ENCODE measurements at places on chromosomes 11 and 22.

GRCh38 chr11:113615098-113615497 is 91.0 kb downstream of the TMPRSS5 start:
- no peak for DNase-seq

GRCh38 chr22:43969021-43969878 is 14.0 kb downstream of the SAMM50 start:
- DNase-seq, result no peak

GRCh38 chr11:2521733-2522630 is 77.2 kb downstream of the KCNQ1 start:
- no peak for DNase-seq

DNA sequence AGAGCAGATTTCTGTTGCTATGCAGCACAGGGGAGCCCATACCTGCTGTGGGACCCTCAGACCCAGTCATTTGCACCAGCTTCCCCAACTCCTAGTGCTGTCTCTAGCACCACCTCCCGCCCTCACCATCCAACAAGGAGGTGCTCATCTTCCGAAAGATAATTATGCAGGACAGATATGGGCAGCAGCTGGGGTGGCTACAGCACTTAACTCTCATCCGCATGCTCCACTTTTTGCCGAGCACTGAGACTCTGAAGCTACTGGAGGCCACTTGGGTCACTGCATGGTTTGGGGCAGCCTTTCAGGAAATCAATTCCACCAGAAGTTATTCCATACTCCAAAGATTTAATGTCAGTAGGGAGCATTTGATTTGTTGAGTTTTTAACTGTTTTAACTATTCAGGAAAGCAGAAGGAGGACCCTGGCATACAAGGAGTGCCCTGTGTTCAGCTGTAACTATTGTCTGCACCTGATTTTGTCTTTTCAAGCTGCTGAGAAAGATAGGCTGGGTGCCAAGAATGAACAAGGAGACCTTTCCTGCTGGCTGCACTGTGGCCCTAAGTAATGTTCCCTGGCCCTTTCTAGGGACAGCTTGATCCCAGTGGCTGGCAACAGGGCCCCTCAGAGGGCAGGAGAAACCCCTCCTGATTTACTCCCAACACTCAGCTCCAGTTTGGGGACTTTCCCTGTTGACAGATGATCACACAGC is 67.3 kb upstream of the CSNK2A3 start:
- no peak for DNase-seq

- no peak for DNase-seq
Observed at GRCh38 chr22:28917747-28918549, 34.6 kb downstream of the ZNRF3 start.

DNA sequence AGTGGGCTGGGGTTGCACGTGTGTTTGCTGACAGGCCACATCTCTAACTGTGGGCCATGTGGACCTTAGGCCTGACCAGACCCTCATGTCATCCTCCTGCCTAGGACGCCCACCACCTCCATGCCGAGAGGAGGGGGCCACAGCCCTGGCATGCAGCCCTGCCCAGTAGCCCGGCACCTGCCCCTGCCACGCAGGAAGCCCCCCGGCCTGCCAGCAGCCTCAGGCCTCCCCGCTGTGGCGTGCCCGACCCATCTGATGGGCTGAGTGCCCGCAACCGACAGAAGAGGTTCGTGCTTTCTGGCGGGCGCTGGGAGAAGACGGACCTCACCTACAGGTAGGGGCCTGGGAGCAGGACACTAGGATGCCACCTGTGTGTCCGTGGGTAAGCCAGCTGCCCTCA is 6.4 kb downstream of the MMP11 start:
- no peak for DNase-seq

DNA sequence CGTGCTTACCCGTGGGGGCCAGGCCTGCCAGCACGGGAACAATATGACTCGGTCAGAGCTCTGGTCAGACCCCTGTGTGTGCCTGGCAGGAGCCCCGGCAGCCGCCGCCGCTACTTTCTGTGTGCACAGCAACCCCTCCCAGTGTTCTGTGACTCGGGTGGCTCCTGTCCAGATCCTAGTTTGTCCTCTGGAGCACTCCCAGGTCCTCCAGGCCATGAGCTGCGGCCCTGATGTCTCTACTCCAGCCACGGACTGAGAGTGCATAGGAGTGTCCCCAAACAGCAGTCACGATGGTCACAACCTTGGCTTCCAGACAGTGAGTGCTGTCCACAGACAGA is 3.2 kb downstream of the NDUFS8 start:
- DNase-seq, result no peak

- no peak for DNase-seq
Observed at GRCh38 chr11:46533396-46534100, 60.3 kb downstream of the AMBRA1 start.

- DNase-seq, result no peak
Observed at GRCh38 chr22:46650078-46650810, 30.1 kb downstream of the GRAMD4 start.

DNA sequence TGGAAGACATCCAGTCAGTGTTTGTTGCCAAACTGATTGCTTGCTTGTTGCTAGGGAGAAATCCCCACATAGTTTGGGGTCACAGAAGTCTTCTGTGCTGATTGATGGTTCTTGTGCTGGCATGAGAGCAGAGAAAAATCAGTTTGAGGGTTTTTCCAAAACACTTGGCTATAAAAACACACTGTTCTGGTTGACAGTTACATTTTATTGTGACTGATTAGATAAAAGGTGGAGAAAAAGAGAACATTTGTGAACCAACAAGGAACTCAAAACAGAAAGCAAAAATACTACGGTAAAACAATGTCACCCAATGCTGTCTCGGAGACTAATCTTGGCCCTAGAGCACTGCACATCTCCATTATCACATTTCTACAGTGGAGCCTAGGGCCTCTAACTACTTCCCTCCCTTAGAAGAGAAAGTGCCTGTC is 14.4 kb upstream of the EIF4G2 start:
- no peak for DNase-seq

- no peak for DNase-seq
Observed at GRCh38 chr11:123190518-123190917, 4.5 kb downstream of the CLMP start.

DNA sequence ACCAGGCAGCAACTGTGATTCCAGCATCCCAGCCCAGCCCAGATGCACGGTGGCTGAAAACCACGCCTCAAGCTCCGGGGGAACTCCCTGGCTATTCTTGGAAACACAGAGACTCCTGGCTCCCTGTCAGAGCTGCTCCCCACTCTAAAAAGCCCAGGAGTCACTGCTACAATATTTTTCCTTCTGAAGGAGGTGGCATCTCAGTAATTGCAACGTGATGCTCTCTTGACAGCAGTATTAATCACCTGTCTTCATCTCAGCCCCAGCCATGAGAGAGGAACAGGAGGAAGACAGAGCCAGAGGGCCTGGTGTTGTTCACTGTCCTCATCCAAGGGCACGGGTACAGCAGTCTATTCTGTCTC is 26.9 kb downstream of the DRD2 start:
- no peak for DNase-seq

DNA sequence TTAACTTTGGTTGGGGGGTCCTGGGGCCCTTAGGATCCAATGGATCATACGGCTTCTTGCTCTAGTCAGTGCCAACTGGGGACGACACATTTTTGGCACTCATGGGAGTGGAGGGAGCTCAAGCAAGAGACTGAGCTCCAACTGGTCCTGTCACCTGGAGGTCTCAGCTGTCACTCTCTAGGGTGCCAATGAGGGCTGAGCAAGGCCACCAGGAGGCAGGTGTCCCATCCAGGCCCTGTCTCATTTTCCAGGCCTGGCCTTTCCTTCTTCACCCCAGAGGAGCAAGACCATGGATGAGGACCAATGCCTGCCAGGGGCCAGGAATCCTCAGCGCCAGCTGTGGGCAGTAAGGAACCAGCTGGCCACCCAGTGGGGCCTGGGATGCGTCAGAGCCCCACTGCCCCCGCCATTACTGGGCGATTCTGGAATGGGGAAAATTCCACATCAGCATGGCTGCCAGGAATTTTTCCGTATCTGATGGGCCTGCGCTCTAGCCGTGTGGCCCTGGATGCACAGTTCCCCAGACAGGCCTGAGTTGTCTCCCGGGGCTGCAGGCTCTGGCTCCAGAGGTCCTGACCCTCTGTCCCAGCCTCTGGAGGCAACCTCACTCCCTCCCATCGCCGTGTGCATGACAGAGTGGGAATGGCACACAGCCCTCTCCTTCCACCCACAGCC is 669 bp upstream of the GAL3ST1 start:
- no peak for DNase-seq

DNA sequence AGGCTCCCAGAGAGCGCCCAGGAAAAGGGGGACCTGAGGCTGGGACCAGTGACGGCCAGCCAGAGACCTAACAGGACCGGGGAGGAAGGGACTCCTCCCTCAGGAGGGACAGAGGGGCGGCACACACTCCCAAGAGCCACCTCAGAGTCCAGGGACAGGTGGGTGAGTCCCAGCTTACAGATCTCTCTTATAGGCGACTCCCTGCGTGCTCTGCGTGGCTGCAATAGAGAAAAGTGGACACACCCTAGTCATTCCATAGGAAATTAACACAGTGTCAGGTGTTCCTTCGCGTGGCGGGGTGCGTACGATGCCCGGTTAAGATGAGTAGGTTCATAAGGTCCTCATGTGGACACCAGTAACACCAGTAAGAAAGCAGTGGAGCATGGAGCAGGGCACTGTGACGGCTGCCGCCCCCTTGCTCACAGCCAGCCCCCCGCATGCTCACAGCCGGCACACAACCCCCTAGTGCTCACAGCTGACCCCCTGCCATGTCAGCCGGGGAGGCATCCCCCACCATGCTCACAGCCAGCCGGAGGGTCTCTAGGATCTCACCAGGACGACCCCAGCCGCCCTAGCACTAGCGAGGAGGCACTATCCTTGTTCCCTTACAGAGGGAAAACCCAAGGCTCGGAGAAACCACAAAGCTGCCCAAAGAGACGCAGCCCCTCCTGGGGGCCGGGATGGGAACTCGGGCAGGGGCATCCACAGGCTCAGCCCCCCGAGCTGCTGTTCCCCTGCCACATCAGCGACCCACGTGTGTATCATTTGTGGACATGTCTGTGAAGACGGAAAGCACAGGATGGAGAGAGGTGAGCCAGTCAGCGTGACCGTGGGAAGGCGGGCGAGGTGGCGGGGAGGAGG is 426.8 kb downstream of the TBC1D22A start:
- DNase-seq, result peak; percentile 55

- no peak for DNase-seq
Observed at GRCh38 chr11:66566221-66566620, 2.2 kb downstream of the CTSF start.

- DNase-seq, result no peak
Observed at GRCh38 chr11:40384991-40385390, 1074.5 kb downstream of the LRRC4C start.

DNA sequence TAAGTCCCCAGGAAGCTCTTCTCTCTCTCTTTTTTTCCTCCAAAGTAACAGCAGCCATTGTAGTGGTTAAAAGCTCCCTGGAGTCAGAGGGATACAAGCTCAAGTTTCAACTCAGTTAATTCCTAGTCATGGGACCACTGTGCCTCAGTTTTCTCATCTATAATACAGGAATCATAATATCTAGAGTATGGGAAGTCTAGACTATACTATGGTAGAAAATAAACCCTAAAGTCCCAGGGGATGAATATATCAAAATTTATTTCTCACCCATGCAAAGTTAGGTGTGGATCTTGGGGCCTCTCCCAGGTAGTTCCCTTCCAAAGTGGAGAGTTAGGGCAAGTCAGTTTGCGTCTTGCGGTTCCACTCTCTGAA is 33.7 kb downstream of the C11orf58 start:
- no peak for DNase-seq

DNA sequence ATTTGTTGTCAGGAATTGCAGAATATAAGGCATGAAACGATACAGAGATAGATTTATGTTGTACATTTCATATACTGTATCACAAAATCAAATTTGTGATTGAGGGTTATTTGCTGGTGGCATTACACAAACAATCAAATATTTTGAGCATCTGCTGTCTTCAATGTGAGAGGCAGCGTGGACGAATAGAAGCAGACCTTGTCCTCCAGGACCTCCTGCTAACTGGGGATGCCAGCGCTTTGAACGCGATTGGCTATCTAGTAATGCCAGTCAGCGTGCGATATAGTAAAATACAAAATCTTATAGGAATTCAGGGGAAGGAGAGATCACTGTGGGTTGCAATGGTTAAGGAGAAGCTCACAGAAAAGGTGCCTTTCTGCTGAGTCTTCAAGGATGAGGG is 631 bp upstream of the SNX19 start:
- no peak for DNase-seq

DNA sequence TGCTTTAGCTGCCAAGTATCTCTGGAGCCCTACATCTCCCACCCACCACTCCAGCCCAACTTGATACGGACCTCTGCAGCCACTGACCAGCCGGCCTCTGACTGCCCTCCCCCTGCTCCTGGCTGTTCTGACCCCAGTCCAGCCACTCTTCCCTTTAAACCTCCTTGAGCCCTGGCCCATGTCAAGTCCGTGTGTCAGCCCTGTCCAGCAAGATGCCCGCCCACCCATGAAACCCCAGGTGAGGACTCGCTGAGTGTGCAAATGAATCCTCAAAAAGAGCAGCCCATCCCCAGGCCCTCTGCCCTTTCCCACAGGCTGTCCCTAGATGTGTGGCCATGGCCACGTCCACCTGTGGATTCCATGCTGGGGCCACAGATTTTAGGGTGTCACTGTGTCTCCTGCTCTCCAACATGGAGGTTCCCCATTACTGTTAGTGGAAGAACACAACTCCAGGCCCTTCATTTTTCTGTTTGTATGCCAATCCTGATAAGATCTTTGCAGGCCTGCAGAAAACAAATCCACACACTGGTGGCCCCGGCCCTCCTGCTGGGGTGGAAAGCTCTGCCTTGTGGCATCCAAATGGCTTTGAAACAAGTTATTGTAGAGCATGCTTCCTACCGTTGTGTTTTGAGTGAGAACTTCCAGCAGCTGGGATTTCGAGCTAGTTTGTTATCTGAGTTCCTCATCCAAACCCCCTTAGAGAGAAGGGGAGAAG is 22.7 kb upstream of the ADORA2A start:
- no peak for DNase-seq

DNA sequence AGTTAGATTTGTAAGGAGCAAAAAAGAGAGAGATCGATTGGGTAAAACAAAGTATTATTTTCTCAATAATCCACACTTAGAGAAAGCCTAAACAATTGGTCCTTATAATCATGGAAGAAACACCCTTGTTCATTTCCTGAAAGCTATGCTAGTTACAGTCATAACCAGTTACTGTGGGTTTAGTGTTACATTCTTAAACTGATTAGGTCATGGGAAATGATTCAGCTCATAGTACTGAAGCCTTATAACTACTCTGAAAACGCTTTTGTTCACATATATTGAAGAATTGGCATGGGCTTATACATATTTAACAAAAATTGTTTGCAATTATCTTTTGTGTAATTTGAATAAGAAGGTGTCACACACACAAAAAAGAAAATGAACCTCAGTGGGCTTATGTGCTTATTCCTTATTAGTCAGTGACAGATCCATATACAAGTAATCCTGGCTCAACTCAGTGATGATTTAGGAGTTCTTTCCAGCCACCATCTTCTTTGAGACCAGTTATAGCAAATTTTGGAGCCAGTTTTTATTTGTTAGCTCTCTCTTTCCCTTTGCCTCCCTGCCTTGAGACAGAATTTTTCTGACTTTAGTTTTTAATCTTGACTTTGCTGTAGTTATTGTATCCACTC is 198.5 kb upstream of the CTSC start:
- DNase-seq, result no peak

DNA sequence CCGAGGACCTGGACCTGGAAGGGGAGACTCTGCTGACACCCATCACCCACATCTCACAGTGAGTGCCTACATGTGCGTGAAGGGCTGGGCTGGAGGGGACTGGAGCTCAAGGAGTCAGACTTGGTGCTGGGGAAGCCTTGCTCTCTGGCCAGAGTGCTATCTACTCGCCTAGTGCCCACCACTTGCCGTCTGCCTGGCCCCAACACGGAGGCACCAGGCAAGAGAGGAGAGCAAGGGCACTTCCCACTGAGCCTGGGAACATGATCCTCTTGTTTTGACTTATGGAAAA is 37.8 kb downstream of the KCNQ1OT1 start:
- DNase-seq, result no peak
